ENCODE measurements at places on chromosomes 11 and 22.
A peak's percentile ranks its signal among the peaks of the same experiment; 100 is the strongest.

- no peak for DNase-seq
Observed at GRCh38 chr11:66020618-66021357, 5.5 kb downstream of the CATSPER1 start.

DNA sequence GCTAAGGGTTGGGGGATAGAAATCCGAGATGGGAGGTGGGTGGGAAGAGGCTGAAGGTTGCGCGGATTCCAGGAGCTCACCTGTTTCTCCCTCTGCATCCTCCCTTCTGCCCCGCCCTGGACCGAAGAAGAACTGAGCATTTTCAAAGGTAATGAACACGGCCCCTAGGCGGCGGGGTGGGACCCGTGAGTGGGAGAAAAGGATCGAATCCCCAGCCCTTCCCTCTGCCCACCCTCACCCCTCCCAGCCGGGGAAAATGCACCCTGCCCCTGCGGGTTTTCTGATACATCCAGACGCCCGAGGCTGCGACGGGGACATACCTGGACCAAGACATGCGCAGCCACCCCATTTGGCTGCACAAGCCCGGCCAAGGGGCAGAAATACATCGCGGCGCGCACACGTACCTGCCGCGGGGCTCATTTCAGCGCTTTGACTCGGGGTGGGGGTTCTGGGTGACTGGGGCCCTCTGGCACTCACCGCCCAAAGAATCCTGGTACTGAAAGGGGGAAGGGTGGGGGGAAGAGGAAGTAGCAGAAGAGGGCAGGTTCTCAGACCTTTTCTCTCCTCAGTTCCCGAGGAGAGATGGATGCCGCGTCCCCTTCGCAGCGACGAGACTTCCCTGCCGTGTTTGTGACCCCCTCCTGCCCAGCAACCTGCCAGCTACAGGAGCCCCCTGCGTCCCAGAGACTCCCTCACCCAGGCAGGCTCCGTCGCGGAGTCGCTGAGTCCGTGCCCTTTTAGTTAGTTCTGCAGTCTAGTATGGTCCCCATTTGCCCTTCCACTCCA lies 6.0 kb downstream of the VSIG2 start:
- no peak for DNase-seq

GRCh38 chr11:120511820-120512738 lies 531 bp downstream of the GRIK4 start:
- no peak for DNase-seq

DNA sequence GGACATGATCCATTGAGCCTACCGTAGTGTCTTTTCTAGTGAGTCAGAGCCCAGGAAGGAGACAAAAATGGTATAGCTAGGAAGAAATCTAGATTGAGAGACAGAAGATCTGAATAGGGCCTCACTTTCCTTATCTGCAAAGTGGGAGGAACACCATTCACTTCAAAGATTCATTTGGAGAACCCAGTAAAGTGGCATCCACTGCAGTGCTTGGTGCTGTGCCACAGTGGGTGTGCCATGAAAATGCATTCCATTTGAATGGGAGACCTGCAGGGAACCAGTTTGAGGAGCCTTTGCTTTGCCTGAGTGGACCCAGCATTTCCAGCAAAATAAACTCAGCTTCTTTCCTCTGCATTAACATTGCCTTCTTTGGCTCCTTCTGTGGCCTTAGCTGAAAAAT lies 470.5 kb upstream of the CADM1 start:
- no peak for DNase-seq

- no peak for DNase-seq
Observed at GRCh38 chr22:36902143-36902926, 11.1 kb upstream of the CSF2RB start.

GRCh38 chr11:9858218-9858617 lies 194.3 kb downstream of the SWAP70 start:
- no peak for DNase-seq

- peak; percentile 74 for DNase-seq
Observed at GRCh38 chr11:65575568-65576231, at the start of gene EHBP1L1. Gene EHBP1L1, plus strand, starts transcription at chr11:65576053. Its CDS starts 250 bp downstream, at chr11:65576303.
